ENCODE measurements at places on chromosomes 7 and 10.

DNA sequence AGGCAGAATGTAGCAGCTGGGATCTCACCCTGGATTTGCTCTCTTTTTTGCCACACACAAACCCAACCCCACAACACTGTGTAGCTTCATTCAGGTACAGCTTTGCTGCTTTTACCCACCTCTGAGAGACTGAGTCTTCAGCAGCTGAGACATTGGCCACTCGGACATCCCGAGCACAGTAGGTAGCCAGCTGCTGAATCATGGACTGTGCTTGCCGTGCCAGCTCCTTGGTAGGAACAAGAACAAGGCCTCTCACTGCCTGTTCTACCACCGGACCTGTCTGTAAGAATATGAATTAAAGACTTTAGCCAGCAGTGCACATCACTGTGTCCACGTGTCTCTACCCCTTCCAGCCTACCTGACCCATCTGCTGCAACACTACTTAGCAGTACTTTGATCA is 937 bp downstream of the DDX56 start:
- no peak for DNase-seq

DNA sequence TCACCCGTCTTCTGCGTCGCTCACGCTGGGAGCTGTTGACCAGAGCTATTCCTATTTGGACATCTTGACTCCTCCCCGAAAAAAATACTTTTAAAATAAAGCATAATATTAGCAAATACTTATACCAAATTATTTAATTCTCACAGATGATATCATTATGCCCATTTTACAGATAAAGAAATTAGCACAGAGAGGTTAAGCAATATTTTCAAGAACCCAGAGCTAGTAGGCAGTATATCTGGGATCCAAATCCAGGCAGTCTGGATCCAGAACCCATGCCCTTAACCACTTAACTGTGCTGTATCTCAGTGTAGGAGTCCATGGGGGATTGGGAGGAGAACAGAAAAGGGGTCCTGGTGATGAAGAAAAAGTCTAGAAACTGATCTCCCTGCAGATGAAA is 6.1 kb downstream of the IQUB start:
- no peak for DNase-seq

DNA sequence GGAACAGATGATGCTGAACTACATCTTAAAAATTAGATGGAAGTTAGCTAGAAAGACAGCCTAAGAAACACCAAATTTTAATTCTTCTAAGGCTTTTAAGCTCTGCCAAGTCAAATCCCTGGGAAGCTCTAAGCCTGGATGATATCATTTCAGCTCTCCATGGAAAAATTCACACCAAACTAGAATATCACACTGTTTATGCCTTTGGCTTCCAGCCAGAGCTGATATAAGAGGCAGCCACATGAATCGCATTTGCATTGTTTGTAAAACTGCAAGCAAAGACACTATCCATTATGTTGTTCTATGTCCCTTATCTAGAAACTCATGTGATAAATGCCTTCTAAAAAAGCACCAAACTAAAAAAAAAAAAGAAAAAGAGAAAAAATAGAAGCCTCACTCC is 430.4 kb downstream of the GRID1 start:
- DNase-seq = no peak

GRCh38 chr7:42159130-42159529 is 77.9 kb downstream of the GLI3 start:
- DNase-seq = no peak

DNA sequence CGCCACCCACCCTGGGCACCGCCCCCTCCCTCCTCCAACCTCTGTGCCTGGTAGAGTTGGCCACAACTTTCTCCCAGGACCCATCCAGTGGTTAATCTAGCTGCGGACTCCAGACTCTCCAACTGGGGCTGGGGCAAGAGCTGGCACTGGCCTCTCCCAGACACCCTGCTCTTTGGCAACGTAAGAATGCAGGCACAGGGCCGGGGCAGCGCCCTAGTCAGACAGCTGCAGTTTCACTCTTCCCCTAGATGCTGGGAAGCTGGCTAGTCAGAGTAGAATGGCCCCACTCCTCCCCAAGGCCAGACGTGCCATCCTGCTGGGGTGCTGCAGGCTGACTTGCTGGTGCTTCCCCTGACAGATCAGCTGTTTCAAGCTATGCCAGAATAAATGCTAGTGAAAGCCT is 22.1 kb downstream of the HSPA12A start:
- DNase-seq = no peak

DNA sequence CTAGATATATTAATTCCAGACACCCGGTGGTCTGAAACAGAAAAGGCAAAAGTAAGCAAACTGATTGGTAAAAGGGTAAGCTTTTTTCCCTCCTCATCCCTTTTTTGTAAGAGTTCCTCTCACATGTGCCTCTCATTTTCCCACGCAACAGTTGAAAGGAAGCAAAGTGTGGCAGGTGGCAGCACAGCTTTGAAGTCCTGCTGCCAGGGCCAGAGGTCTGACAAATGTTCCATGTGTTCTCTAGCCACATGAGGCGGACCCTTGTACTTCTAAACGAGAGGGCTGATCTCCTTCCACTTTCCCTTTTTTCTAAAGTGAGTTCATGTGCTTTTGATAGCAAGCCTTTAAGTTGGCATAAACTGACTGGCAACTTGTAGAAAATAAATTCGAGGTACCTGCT is 217.5 kb downstream of the POLR1F start:
- DNase-seq = no peak

DNA sequence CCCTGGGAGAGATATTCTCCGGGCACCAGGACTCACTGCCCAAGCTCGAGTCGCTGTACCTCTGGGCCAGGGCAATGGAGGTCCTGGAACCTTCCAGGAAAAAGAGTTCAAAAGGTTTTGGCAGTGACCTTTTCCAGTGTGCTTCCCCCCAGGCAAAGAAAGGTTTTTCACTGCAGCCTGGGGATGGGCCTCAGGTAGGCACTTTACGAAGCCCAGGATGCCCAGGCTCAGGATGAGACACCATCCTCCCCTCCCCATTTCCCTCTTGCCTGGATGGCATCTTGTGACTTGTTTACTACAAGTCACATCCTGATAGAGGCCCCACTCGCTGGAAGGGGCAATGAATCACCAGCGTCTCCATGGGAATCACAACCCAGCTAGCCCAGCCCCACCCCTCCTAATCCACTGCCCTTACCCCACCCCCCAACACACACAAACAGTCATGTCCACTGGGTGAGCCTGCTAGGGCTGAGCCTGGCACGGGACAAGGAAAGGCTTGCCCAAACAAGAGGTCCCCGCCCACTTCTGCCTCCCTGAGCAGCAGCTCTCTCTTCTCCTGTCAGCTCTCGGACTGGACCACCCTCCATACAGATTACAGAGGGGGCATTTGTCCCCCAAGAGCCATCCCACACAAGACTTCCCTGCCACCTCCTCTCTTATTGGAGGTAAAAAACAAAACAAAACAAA is 93.8 kb upstream of the SMNDC1 start:
- DNase-seq = no peak

DNA sequence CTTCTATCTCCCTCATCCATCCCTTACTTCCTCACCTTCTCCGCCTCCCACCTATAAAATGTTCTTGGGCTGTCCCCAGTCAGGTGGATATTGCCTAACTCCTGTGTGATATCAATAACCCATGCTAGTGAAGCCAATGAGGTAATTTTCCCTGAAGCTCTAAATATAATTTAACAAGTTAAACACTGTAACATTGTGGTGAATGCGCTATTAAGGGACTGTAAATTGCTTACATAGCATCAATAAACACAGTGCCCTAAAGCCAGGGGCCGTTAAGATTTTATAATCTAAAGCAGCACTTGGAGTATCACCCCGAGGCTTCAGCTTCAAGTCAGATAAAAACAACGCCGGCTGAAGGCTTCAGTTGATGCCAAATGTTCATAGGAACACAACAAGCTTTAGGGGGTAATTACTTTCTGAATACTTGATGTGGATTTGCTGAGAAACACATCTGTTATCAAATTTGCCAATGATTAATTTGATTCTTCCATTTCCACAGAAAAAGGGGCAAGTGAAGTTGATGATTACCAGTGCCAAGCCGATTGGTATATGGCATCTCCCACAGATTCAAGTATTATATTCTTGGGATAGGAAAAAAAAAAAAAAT is 138.4 kb downstream of the CREB5 start:
- no peak for DNase-seq

DNA sequence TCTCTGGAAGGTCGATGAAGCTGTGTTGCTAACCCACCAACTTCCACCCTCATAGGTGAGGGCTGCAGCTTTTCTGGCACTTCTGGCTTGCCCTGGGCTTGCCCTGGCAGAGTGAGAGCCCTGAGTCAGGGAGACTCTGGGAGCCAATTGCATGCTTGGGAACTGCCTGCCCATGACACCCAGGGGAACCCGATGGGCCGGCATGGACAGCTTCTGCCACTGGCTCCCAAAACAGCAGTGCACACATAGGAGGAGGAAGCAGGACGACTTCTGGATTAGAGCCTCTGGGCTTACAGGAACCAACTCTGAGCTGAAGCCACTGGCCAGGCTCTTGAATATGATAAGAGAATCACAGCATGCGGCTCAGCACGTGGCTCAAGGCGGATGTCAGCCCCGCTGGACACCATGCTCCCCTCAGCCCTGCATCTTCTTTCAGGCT is 135.2 kb upstream of the UNC5B start:
- DNase-seq = no peak

- DNase-seq = no peak
These were observed 101.1 kb downstream of the GPR85 start for GRCh38 chr7:112985377-112985987.

DNA sequence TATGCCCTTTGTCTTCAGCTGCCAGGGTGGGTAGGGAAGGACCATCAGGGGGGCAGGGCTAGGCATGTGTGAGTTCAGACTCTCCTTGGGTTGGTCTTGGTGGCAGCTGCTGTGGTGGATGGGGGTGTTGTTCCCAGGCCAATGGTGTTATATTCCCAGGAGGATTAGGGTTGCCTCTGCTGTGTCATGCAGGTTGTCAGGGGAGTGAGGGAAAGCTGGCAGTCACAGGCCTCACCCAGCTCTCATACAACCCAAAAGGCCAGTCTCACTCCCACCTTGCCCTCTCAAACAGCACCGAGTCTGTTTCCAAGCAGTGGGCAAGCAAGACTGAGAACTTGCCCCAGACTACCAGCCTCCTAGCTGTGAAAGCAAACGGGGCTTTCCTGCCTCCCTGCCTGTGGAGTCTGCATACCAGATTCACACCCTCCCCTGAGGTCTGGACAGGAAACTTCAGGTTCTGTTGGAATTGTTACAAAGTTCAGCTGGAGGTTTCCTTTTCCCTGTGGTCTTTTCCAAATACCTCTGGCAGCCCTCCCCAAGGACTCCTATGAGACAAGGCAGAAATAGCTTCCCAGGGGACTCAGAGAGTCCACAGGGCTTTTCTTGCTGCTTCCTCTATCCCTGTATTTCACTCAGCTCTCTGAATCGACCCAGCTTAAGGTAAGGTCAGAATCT is 1.4 kb downstream of the HYAL4 start:
- DNase-seq = no peak

GRCh38 chr7:78179211-78179610 is 380.6 kb downstream of the PHTF2 start:
- DNase-seq = no peak

- DNase-seq = no peak
These were observed 337.2 kb downstream of the C7orf25 start for GRCh38 chr7:42574685-42575084.

GRCh38 chr10:27513451-27514191 is 9.5 kb downstream of the RAB18 start:
- DNase-seq = no peak

- no peak for DNase-seq
These were observed 250.0 kb upstream of the KLF6 start for GRCh38 chr10:4034907-4035598.

- DNase-seq = no peak
These were observed 838.6 kb upstream of the SORCS1 start for GRCh38 chr10:108003061-108003460.

DNA sequence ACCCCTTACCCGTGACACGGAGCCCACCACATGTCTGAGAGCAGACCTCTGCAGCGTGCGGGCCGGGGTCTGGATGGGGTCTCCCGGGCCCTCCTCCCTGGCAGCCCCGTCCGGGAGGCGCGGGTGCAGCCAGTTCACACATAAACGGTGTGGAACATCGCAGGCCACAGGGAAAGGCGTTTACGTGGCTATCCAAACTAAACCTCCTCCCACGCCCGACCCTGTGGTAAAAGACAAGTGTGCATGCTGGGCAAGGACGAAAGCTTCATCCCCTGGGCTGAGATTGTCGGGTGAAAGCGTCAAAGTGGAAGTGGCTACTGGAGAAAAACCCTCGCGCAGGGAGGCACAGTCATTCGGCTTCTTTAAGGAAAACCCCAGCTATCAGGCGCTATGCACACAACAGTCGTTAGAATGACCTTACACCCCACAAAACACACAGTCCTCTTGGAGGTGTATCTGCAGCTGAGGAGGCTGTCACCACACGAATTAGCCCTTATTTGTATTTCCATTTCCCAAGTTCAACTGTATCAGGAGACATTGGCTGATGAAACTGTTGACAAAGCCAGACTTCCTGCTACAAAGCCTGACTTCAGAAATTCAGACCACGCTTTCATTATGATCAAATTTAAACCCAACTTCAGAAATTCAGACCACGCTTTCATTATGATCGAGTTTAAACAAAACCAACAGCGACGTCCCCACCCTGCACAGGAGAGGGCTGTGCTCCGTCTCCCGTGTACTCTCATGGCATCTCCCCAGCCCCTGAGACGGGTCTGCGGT is 15.3 kb downstream of the GPER1 start:
- DNase-seq = no peak

DNA sequence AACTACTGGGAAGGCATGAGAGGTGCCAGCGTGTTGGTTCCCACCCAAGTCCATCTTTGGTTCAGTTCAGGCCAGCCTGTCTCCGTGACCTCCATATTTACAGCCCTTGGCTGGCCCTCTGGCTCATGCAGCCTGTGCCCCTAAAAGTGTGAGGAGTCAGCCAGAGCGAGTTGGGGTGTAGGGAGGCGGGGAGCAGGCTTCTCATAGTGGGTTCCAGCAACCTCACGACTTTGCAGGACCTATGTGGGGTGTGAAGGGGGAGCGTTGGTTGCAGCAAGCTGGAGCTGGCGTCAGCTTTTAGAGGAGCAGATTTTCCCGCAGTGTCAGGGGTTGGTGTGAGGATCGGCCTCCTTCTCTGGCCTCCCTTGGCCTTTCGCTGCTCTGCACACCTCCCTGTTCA is 9.8 kb downstream of the TSPAN14 start:
- DNase-seq = no peak

All from CD8-positive, alpha-beta T cell (primary cell).